Muscle of leg (tissue), 16 donors: ENCODE measurements at places on chromosomes 7 and 10. TPM values are rescaled to one million over a fixed set of nuclear protein-coding genes. Genes with fewer than 3 reads are reported as not detected.

The ADRA2A gene
- 2.3 TPM for total RNA-seq

The PAPOLB gene
- total RNA-seq: 0.22 TPM

The AKR1C8 gene
- total RNA-seq: 0.09 TPM

The SHTN1 gene
- total RNA-seq: 3.3 TPM

The GPNMB gene
- 98.1 TPM for total RNA-seq

The FIS1 gene
- total RNA-seq: 178 TPM

The IQUB gene
- 0.84 TPM for total RNA-seq

The PAX2 gene
- total RNA-seq: not detected

The SUN3 gene
- not detected for total RNA-seq

The SLC29A4 gene
- total RNA-seq: 18.5 TPM

The UFSP1 gene
- 3.1 TPM for total RNA-seq

The FLNC gene
- 339 TPM for total RNA-seq

The IFIT1B gene
- total RNA-seq: 1.1 TPM

The ZNF503 gene
- total RNA-seq: 3.6 TPM

The DMBT1 gene
- under 0.01 TPM for total RNA-seq

The UNCX gene
- not detected for total RNA-seq

The LBX1 gene
- 3.3 TPM for total RNA-seq

The NPC1L1 gene
- not detected for total RNA-seq

The LIPJ gene
- total RNA-seq: 0.13 TPM

The ABCB4 gene
- total RNA-seq: 0.49 TPM

The R3HCC1L gene
- 13.5 TPM for total RNA-seq

The ANK3 gene
- total RNA-seq: 69.6 TPM

The CALHM3 gene
- not detected for total RNA-seq

The NEUROD6 gene
- 0.04 TPM for total RNA-seq

The C10orf53 gene
- total RNA-seq: not detected

The MACROH2A2 gene
- total RNA-seq: 18.5 TPM

The CEP55 gene
- 7.0 TPM for total RNA-seq

The EBLN1 gene
- 0.09 TPM for total RNA-seq

The POLR2J2 gene
- 3.3 TPM for total RNA-seq

The VWC2 gene
- total RNA-seq: 0.18 TPM

The SPAG6 gene
- total RNA-seq: 4.6 TPM

The GPR26 gene
- not detected for total RNA-seq

The CALHM2 gene
- total RNA-seq: 10.5 TPM
